ENCODE measurements at places on chromosomes 11 and 22.

- no peak for DNase-seq
Measured at GRCh38 chr11:11592146-11592684, 29.6 kb downstream of the GALNT18 start.

- DNase-seq = no peak
Measured at GRCh38 chr11:73257342-73258103, 14.6 kb upstream of the P2RY6 start.

DNA sequence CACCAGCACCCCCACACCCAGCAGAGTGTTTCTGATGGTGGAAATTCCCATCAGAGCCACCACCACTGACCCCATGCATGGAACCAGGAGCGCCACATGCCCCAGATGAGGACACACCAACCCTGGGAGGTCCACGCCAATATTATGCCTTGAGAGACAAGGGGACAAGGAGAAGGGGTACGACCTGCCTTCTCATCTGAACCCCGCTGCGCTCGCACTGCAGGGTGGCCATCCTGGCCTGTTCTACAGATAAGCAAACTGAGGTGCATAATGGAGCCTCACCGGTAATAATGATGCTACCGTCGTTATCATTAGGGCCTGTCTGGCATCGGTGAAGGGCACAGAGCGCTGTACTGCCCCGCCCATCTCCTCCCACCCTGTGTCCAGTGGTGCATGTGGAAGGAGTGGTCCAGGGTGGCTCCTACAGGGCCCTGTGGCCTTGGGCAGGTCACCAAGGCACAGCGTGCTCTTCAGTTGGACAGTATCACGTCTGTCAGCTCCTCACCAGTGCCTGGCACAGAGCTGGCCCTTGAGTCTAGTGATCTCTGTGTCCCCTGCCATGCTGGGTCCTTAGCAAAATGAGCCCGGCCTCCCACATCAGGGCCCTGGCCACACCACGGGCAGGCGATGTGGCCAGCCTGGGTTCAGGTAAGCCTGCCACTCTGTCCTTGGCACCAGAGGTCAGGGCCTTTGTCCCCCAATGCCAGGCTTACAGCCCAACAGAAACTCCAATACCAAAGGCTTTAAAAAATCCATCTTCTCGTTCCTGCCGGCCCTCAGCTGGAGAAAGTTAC is 92.2 kb downstream of the PHF21B start:
- DNase-seq = no peak

GRCh38 chr11:35039076-35039475 is 99.9 kb upstream of the CD44 start:
- no peak for DNase-seq

GRCh38 chr11:97409141-97409540 is 1019.3 kb downstream of the JRKL start:
- no peak for DNase-seq

DNA sequence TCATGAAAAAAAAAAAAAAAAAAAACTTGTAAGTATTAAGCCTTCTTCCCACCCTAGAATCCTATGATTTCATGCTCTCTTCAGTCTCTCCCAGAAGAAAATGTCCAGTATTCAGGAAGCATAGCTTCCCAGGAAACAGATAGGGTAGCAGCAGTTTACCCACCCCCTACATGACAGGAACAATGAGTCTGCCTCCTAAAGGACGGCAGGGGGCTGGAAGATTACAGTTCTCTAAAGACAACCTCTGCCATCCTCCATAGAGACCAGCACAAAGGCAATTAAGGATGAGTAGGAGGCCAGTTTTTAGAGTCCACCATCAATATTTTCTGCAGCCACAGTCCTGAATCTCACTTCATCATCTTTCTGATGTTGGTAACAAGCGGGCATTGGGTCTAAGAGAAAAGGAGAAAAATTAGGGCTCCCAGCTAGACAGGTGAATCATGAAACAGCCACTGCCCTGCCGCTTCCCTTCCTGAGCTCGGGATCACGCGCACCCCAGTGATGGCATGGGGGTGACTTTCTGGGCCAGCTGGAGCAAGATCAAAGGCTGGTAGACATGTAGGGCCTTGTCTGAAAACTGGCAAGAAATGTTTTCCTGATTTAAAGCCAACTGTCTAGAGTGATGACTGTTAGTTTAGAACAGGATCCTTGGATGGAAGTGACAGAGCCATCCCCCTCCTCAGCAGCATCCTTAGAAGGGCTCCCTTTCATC is 322.8 kb downstream of the LARGE1 start:
- no peak for DNase-seq

DNA sequence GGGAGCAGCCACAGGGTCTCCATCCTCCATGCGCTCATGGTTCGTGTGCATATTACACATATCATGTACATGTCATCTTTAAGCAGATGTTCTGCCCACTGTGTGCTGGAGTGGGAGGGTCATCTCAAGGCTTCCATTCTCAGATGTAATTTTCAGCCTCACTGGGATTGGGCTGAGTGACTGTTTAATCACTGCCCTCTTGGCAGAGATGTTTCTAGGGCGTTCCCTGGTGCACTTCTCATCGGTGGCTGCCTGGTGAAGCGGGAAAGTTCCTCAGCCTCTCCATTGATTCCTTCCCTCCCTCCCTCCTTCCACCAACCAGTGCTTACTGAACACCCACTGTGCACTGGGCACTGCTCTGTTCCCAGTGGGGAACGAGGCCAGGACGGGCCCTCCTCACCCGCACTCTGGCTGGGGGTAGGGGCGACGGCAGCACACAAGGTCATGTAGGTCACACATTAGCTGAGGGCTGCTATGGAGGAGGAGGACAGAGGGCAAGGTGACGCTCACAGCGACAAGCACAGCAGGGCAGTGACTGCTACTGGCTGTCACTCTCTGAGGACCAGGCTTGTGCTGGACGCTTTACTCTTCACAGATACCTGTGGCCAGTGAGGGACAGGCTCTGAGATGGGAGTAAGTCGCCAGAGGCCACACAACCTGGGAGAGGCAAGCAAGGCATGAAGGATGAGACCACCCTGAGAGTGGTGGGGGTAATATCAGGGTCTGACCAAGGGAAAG is 22.9 kb downstream of the GNAZ start:
- DNase-seq = no peak

DNA sequence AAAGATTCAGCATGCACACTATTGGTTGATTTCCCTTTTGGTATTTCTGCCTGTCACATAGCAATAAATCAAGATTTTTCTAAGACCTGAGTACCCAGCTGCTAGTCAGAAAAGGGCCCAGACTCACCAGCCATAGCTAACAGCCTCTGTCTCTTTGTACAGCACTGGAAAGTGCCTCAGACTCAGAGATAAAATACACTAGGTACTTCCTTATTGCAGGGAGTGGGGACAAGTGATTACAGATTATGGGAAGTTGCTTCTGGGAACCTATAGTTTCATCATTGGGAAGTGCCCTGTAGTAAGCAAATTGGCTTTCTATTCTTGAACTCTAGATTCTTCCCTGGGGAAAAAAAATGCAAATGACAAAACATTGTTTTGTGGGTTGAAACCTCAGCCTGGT is at the start of gene CASP5:
Gene CASP5 (minus strand): TSS at position 166 of the 400 bp plus-strand sequence. CDS start 32 bp downstream, at position 134.
- DNase-seq = no peak

DNA sequence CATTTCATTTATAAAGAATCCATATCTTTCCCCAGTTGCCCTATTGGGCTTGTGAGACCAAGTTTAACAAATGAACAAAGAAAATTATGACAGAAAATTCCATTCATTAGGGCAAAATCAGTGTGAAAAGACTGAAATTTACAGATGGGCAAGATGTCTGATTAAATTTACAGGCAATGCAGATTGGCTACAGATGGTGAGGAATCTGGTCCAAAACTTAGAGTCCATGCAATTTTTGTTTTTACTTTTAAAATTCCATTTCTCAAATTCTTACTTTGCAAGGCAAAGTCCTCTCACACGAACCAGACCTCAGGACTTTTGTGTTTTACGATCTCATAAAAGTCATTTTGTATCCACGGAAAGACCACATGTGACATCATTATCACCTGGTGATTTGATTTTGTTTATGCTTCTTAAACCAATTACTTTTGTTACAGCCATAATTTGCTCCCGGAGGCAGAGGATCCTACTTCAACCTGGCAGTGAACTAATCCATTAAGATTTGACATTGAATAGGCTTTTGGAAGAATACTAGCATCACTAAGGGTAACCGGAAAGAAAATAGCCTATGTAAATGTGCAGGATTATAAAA is 843.7 kb upstream of the CHORDC1 start:
- DNase-seq = peak; percentile 40

DNA sequence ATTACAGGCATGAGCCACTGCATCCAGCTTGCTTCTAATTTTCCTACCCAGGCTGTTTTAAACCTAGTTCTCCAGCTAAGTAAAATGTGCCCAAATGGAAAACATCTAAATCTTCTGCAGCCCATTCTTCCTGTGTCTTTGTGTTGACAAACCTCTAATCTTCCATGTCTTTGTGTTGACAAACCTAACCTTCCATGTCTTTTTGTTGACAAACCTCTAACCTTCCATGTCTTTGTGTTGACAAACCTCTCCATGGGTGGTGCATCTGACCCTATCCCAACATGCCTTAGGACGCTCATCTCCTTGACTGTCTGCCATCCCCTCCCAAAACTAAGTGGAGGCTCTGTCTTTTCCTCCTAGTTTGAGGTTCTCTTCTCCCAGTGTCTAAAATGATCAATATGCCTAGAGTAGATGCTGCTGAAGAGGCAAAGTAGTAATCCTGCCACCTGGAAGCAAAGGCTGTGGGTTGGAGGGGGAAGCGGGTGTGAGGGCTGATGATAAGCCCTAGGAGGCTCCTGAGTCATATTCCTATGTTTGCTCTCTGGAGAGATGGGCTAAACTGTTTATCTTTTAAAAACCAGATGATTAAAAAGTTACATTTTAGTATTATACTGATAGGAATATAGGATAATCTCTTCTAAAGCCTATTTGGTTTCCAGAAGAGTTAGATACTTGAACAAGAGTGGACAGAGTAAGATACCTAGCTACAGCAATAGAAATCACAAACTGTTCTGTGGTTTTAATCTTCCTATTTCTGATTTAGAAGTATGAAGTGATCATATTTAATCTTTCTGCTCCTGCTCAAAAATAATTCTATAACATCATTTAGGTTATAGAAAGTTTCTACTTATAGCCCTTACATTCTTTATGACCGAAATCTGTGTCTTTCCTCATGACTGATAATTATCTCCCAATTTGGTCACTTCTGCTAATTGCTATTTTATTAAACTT is 7.9 kb downstream of the FEN1 start:
- DNase-seq = no peak

GRCh38 chr11:45053736-45054446 is 92.5 kb upstream of the PRDM11 start:
- no peak for DNase-seq

DNA sequence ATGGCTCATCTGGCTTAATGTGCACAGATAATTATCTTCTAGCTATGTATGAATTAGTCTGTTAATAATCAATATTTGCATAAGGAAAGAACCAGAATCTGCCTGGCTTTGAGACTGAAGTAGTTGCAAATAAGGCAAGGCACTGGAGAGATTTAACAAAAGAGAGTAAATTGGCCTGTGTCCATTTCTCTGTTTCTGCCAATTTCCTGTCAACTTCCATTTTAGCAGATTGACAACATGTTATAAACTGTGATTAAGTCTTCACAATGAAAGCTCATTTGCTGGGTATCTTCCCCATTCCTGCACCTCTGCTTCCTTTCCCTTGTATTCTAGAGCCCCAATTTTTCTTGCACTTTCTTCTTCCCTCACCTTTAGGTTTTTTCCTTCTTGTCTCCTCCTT is 5.3 kb upstream of the TMEM123 start:
- no peak for DNase-seq

Measured in NCI-H1048 (cell line).